Effector CD4-positive, alpha-beta T cell (primary cell): ENCODE measurements at places on chromosomes 1 and 21.
A peak's percentile ranks its signal among the peaks of the same experiment; 100 is the strongest.

- no peak for DNase-seq
These were observed 99.5 kb downstream of the UBE2U start for GRCh38 chr1:64302971-64303370.

- no peak for DNase-seq
These were observed 41.5 kb upstream of the SGIP1 start for GRCh38 chr1:66492424-66492823.

- DNase-seq, result no peak
These were observed 5.8 kb upstream of the AHDC1 start for GRCh38 chr1:27609618-27610240.

DNA sequence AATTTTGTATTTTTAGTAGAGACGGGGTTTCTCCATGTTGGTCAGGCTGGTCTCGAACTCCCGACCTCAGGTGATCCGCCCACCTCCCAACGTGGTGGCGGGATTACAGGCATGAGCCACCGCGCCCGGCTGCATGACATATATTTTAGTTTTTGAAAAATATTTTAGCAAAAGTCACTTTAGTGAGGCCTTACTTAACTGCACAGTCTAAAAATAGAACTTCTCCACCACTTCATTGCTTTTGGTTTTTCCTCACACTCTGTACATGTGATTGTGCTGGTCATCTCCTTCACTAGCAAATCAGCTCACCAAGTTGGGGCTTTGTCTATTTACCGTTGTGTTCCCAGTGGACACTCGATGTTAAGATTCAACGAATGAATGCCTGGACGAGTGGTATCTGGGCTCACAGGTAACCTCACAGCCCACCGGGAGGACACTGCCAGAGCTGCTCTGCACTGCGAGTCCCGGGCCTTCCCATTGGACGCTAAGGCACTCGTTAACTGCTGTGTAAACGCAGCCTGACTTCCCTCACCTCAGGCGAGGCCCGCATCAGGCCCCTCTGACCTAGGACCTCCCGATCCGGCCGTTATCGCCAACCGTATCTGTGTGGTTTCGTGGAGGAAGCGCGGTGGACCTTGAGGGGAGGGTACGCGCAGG is 14.0 kb upstream of the ZNF692 start:
- DNase-seq, result peak; percentile 13

GRCh38 chr1:204947338-204947737 is 76.7 kb downstream of the NFASC start:
- DNase-seq, result no peak

GRCh38 chr1:226125831-226126230 is 60.7 kb downstream of the ACBD3 start:
- no peak for DNase-seq

- DNase-seq, result no peak
These were observed 357 bp upstream of the TXLNA start for GRCh38 chr1:32179193-32179442.

- no peak for DNase-seq
These were observed 10.5 kb downstream of the PTPRF start for GRCh38 chr1:43541141-43541540.

- DNase-seq, result no peak
These were observed 57.1 kb upstream of the DR1 start for GRCh38 chr1:93288558-93288957.

DNA sequence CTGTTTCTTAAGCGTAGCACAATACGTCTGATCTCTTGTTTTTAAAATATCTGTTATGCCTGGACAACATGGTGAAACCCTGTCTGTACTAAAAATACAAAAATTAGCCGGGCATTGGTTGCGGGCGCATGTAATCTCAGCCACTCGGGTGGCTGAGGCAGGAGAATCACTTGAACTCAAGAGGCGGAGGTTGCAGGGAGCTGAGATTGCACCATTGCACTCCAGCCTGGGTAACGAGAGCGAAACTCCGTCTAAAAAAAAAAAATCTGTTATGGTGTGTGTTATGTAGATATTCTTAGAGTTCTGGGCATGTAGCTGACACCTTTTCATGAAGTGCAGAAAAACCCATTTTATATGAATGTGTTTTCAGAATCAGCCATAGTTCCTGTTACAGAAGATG is 38.2 kb downstream of the RABGAP1L start:
- no peak for DNase-seq

GRCh38 chr1:202217951-202218350 is 24.4 kb downstream of the LGR6 start:
- DNase-seq, result no peak

DNA sequence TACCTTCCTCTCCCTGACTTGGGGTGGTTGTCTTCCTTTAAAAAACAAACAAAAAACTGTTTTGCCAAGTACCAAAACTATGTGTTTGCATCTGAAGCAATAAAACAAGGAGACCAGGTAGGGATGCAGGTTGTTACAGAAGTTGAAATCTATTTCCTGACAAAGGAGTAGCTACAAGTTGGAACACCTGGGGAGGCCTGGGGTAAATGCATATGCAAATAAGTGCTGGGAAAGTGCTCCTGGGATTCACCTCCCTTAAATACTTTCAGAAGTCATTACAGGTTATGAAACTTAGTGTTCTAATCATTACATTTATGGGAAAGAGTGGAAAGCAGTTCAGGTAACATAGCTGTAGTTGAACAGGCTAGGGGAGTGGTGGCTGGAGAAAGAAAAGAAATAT is 1.9 kb upstream of the TSNAX start:
- DNase-seq, result no peak
